ENCODE measurements at places on chromosomes 13 and 19.

DNA sequence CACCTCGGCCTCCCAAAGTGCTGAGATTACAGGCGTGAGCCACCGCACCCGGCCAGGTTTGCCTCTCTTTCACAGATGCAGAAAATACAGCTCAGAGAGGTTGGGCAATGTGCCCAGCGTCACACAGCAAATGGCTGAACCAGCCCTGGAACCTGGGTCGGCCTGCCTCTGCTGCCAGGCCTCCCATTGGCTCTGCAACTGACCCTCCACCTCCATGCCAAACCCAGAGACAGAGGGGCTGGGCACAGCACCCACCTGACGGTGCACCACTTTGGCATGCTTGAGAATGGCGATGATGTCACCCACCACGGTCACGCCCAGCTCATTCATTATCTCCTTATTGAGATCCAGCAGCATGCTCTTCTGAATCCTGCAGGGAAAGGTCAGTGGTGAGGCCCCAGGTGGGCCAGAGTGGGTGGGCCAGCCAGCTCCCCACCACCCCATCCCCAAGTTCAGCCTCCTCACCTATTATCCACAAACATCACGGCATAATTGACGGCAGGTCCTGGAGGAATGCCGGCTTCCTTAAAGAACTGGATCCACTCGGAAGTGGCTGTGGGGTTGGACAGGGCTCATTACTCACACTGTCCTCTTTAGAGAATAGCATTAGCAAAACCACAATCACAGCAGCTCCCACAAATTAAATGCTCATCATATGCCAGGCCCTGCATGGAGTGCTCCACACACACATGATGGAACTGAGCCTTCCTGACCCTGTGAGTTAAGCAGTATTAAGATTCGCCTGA, 12.2 kb downstream of the C19orf47 start:
- DNase-seq, result no peak

DNA sequence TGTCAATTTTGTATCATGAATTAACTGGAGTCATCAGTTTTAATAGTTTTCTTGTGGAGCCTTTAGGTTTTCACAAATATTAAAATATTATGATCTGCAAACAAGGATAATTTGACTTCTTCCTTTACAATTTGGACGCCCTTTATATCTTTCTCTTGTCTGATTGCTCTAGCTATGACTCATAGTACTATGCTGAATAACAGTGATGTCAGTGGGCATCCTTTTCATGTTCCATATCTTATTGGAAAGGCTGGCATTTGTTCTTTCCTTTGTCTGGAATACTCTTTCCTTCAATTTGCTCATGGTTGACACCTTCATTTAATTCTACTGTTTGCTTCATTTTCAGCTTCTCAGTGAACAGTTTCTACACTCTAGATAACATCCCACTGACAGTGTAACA, 1129.3 kb downstream of the SLITRK5 start:
- DNase-seq, result no peak

DNA sequence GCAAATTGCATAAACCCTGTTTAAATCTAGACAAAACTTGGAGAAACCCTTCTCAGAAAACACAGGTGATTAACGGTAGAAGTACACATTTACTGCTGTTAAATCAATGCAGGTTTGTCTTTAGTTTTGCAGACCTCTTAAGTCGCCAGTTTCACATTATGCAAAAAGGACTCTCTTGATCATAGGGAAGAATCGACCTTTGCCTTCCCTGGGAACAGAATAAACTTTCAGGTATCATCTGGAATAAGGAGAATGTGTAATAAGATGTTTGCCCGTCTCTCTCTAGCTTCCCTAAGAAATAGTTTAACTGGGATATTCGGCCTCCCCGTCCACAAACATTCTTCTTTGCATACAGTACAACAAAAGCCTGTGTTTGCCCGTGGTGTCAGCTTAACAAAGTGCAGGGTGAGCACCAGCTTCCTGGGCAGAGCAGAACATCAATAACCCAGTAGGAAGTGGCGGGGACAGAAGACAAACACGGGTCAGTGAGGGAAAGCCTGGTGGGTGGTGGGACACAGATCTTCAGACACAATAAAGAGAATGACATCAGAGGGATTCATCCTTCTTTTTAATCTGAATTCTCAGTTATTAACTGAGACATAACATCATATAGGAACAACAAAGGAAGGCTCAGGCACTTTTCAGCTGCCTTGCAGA, 1077.7 kb upstream of the SLC10A2 start:
- DNase-seq, result no peak

- DNase-seq, result no peak
These were observed 195.1 kb downstream of the HS6ST3 start for GRCh38 chr13:96284971-96285370.

DNA sequence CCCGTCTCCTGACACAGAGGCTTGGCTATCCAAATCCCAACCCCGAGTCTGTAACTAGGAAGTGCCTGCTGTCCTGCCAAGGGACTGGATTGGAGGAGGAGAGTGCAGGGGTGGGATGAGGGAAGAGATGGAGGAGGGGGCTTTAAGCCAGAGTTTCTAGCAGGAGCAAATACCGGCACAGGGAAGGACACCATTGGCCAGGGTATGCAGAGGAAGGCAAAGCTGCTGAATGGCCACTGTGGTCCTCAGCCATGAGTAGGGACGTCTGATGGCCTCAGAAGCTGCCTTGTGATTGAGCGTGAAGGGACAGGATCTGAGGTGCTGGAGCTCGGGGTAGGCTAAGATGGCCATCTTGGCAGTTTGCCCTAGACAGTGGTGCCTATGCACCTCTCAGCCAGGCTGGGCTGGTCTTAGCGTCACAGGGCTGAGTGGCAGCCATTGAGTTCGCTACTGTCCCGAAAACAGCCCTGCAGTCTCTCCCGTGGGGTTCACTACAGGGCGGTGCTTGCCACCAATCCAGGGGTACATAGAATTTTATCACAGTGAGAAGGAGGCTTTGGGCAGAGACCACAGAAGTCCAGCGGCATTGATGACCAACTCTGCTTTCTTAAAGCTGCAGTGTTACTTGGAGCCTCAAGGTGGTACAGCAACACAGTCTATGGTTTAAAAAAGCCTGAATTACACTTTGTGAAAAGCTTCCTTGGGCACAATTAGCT, 61.8 kb downstream of the AKAP11 start:
- peak; percentile 11 for DNase-seq
